ENCODE measurements at places on chromosomes 2 and 18.

- H3K27ac ChIP-seq, result no peak overlapping the region
- H3K4me1 ChIP-seq, result no peaks in the 10 kb centered on the region
- H3K36me3 ChIP-seq, result peaks cover 2% of the 10 kb centered on the region
- H3K27me3 ChIP-seq, result no peaks in the 10 kb centered on the region
Measured at GRCh38 chr2:72041638-72042111, 106.0 kb downstream of the CYP26B1 start.

DNA sequence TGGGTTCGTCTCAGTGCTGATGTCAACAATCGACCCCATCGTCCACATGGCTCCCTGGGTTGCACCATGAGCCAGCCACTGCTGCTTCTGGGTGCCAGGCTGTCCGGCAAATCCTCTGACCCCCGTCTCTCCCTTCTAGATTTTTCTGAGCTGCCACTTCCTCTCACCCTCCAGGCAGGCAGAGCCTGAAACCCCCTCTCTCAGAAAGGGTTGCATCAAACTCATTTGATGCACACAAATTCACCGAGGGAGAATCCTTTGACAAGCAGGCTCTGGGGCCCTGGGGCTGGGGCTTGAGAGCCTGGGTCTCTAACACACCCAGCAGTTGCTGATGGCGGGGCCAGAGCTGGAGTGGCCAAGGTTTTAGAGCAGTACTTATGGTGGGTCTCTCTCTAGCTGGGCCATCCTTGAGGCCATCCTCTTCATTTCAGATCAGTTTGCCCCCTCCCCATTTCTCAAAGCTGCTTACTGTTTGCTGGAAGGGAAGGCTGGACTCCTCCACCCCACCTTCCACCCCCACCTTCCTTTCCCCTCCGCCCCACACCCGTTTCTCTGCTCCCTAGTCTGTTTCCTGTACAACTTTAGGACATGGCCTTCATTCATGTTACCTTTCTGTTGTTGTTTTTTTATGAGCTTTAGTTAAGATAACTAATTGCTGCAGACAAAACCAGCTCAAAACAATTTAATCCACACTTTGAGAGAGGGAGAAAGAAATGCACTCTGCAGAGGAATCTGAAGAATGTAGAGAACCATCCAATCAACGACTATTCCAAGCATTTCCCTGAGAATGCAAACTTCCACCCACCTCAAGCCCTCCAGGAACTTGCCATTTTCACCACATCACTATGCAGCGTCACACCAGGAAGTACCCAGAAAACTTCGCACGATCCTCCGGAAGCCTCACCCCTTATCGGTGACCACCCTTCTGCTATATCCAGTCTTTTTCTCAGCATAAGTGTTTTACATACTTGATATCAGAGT is 69.5 kb downstream of the ARL4C start:
- no peaks in the 10 kb centered on the region for H3K36me3 ChIP-seq
- no peak for DNase-seq
- H3K27ac ChIP-seq, result peak overlapping the region; percentile 99
- peaks cover 64% of the 10 kb centered on the region for H3K4me1 ChIP-seq

GRCh38 chr18:8928847-8929780 is 173.4 kb upstream of the NDUFV2 start:
- no peaks in the 10 kb centered on the region for H3K36me3 ChIP-seq
- no peaks in the 10 kb centered on the region for H3K4me1 ChIP-seq
- DNase-seq, result no peak
- no peak overlapping the region for H3K27ac ChIP-seq
- H3K4me3 ChIP-seq, result no peak overlapping the region
- H3K27me3 ChIP-seq, result no peaks in the 10 kb centered on the region

- H3K27me3 ChIP-seq, result peaks cover 38% of the 10 kb centered on the region
- DNase-seq, result no peak
- no peaks in the 10 kb centered on the region for H3K36me3 ChIP-seq
- no peaks in the 10 kb centered on the region for H3K4me1 ChIP-seq
- no peak overlapping the region for H3K27ac ChIP-seq
Measured at GRCh38 chr2:97011977-97012569, 25.7 kb upstream of the FAM178B start.

- H3K4me1 ChIP-seq, result peaks cover 28% of the 10 kb centered on the region
- DNase-seq, result peak; percentile 15
- peak overlapping the region; percentile 97 for H3K4me3 ChIP-seq
- peak overlapping the region; percentile 91 for H3K27ac ChIP-seq
Measured at GRCh38 chr18:36828157-36828629, 609 bp downstream of the TPGS2 start.

DNA sequence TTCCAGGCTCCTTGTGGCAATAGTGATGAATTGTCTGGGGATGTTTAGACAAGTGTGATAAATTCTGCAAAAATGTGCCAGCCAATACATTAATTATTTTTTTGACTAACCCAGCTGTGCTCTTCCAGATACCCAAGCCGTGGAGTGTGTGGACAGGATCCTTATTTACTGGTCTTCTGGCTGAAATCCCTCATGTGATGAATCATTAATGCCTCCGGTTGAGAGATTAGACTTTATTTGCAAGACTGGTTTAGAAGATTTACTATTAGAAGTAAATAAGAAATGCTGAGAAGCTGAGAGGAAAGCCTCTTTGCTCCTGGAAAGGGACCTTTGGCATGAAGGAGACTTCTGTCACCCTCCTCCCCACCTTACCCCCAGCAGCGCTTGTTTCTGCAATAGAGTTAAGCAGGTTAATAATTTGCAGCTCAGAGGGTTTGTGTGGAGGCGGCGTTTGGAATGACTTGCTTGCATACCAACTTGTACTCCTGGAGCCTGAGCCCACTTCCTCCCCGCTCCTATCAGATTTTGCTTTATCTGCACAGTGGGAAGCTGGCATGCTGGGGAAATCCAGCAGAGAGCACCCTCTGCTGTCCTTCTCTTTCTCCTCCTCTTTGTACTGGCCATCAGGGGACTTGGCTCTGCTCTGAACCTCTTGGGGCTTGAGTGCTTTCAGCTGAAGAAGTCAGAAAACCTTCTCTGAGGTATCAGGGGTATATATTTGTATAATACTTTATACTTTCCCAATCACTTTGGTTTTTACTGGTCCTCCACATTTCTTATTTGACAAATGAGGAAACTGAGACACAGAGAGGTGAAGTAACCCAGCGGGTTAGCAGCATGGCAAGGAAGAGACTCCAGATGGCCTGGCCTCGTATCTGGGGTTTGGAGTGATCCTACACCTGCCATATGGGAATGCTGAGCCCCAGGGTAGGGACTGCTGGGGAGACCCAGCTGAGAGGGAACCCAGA is 16.3 kb downstream of the SLC3A1 start:
- H3K27ac ChIP-seq, result no peak overlapping the region
- no peak overlapping the region for H3K4me3 ChIP-seq
- H3K4me1 ChIP-seq, result peaks cover 4% of the 10 kb centered on the region
- peaks cover 46% of the 10 kb centered on the region for H3K27me3 ChIP-seq
- peaks cover 7% of the 10 kb centered on the region for H3K36me3 ChIP-seq

DNA sequence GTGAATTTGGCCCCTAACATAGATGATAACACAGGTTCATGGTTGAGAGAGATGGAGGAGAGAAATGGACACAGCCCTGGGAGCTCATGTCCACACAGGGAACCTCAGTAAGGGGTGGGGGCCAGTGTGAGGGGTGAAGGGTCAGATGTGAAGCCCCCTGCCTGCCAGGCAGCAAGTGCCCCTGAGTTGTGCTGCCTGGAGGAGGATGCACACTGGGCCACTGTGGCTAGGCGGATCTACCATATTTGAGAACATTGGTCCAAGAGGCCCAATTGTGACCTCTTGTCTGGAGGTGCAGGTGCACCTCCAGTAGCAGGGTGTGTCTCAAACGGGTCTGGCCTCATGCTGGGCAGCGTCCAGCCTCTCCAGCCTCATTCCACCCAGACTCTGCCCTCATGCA is 99.6 kb upstream of the SNTG2 start:
- H3K27ac ChIP-seq, result no peak overlapping the region
- H3K27me3 ChIP-seq, result peaks cover 6% of the 10 kb centered on the region
- H3K4me3 ChIP-seq, result no peak overlapping the region
- peaks cover 15% of the 10 kb centered on the region for H3K4me1 ChIP-seq

DNA sequence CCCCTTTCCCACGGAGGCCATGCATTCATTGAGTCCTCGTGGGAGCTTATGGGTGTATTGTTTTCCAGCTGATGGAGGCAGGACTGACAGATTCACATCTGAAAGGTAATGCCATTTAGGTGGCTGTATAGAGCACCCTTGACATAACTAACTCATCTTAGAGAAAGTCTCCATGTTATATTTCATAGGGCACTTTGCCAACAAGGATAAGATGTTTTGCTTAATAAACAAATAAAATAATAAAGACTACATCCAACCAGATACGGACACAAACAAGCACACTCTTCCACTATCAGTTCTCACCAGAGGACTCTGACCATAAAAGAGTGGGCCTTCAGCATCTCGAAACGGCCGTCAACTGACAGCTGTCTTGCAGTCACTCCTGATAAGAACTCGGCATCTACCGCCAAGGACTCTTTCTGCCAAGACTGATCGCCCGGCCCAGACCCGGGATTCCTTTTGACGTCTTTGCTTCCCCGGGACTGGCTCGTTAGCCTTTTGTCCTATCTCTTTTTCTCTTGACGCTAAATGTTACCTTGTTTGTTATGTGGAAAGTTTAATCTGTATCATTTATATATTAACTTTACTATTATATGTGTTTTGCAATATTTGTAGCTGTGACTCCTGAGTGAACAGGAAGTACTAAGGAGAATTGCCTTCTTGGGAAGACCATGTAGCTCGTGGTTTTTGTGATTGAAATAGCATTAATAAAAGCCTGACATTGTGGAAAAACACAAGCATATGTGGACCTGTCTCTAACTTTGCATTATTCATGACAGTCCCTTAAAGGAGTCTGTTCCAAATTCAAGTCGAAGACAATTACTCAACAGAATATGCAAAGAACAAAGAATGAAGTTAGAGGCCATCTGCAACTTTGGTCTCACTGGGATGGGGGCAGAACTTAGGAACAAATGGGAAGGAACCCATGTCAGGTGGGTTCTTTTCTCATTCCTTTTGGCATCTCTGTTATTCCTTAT is 195.1 kb downstream of the LPIN1 start:
- H3K27ac ChIP-seq, result no peak overlapping the region
- H3K4me1 ChIP-seq, result peaks cover 12% of the 10 kb centered on the region
- no peak overlapping the region for H3K4me3 ChIP-seq
- H3K27me3 ChIP-seq, result peaks cover 7% of the 10 kb centered on the region
- peaks cover 6% of the 10 kb centered on the region for H3K36me3 ChIP-seq
- no peak for DNase-seq

DNA sequence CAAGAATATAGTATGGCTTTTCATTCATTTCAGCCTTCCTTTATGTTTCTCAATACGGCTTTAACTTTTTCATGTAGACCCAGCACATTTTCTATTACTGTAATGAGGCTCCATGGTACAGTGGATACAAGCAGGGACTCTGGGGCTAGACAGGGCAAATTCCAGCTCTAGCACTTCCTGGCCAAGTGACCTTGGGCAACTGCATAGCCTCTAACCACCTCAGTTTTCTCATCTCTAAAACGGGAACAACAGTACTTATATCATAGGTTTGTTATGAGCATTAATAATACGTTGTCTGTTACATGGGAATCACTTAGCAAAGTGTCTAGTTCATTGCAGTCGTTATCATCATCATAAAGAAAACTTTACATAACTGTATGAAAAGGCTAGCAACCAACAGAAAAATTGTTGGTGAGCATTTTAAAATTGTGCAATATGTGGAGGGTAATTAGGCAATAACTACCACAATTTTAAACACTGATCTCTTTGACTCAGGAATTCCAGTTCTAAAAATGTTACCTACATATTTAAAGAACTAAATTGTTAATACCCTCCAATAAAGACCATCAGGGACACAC is 13.7 kb upstream of the RMDN2 start:
- DNase-seq, result no peak
- peaks cover 22% of the 10 kb centered on the region for H3K27me3 ChIP-seq
- H3K36me3 ChIP-seq, result peaks cover 3% of the 10 kb centered on the region
- H3K4me1 ChIP-seq, result no peaks in the 10 kb centered on the region

GRCh38 chr2:66573821-66574233 is 138.9 kb downstream of the MEIS1 start:
- H3K4me1 ChIP-seq, result peaks cover 8% of the 10 kb centered on the region
- no peak overlapping the region for H3K27ac ChIP-seq
- H3K27me3 ChIP-seq, result peaks cover 42% of the 10 kb centered on the region
- DNase-seq, result no peak
- no peak overlapping the region for H3K4me3 ChIP-seq
- no peaks in the 10 kb centered on the region for H3K36me3 ChIP-seq

DNA sequence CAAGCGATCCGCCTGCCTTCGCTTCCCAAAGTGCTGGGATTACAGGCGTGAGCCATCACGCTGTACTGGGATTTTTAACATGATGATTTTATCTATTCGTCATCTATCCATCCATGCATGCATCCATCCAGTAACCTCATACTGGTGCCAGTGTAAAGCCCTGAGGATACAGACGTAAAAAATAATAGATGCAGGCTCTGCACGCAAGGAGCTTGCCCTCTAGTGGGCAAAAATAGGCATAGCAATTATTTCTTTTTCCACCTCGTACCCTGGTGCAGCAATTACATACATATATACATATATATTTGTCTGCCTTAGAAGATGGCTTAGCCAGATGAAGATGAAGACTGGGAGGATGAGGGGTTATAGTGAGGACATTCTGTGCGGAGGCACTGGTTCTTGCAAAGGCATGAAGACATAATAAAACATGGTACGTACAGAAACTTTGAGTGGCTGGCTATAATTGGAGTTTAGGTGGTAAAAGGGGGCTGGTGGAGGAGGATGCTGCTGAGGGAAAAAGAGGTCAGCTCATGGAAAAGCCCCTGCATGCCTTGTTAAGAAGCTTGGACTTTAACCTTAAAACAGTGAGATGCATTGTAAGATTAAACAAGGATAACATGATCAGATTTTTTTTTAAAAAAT is 19.6 kb upstream of the RPIA start:
- H3K27ac ChIP-seq, result no peak overlapping the region
- DNase-seq, result no peak
- H3K36me3 ChIP-seq, result no peaks in the 10 kb centered on the region

GRCh38 chr2:121502246-121502645 is 28.4 kb upstream of the RNU4ATAC start:
- H3K27me3 ChIP-seq, result no peaks in the 10 kb centered on the region
- DNase-seq, result no peak
- H3K4me3 ChIP-seq, result no peak overlapping the region

DNA sequence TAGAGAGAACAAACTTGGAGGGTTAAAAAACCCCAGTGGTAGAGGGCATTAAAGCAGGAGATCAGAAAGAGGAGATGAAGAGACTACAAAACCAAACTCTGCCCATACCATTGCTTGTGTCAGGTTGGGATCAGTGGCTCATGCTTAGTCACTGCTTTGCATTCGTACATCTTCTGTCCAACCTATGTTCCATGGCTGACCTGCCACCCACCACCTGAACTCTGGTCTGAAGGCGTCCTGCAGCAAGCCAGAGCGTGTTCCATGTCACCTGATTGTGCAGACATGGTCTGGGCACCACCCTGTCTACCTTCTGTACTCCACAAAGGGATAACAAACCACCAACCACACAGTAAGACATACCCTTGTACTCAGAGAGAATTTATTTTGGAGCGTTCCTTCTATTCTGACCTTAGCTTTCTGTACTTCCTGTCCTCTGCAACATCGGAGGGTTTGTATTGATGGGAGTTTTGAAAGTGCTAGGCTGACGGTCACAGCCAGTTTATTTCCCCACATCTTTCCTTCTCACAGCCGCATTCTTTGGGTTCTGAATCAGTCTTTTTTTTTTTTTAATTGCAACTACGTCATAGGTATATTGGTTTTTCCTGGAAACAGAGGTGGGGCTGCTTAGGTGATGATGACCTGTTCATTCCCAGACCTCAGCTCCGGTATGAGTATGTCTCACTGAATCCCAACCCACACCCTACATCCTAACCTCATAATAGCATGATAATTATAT is 88.3 kb downstream of the SOWAHC start:
- peaks cover 7% of the 10 kb centered on the region for H3K36me3 ChIP-seq
- no peak overlapping the region for H3K27ac ChIP-seq
- H3K4me3 ChIP-seq, result no peak overlapping the region
- DNase-seq, result no peak

Data from T-helper 17 cell (primary cell).